Vagina (tissue), 2 donors: ENCODE measurements at places on chromosomes 6 and 20.

DNA sequence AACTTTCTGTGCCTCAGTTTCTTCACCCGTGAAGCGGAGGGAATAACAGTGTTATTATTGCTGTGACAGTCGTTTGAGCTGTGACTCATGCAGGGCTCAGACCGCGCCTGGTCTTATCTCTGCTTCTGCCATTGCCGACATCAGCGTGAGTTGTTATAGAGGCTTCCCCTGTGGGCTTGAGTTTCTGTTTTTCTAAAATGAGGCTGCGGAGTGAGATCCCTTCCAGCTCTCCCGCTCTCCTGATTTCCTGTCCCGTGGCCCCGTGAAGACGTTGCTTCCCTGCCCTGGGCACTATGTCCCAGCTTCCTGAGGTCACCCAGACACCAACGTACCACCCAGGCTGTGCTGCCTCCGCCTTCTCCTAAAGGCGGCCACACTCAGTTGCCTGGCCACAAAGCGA lies 278.5 kb downstream of the BMP7 start:
- no peak for DNase-seq

- no peak for DNase-seq
Observed at GRCh38 chr6:89977808-89978748, 83.8 kb downstream of the GJA10 start.

- DNase-seq = no peak
Observed at GRCh38 chr6:108653949-108654348, 93.2 kb downstream of the FOXO3 start.

DNA sequence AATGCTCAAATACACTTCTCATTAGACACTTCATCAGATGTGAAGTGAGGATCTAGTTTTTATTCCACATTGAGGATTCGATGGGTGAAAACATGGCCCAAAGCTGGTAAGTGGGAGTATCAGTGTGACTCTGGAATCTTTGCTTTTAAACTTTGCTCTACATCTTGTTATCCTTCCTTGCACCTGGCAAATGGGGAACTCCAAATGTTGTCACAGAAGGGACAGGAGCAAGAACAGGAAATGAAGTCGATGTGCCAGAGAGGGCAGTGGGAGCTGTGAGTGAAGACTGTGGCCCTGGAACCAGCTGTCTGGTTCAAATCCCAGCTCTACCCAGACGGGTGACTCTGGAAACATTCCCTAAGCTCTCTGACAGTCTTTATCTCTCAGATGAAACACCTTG lies 86.7 kb upstream of the AGPAT4 start:
- no peak for DNase-seq

DNA sequence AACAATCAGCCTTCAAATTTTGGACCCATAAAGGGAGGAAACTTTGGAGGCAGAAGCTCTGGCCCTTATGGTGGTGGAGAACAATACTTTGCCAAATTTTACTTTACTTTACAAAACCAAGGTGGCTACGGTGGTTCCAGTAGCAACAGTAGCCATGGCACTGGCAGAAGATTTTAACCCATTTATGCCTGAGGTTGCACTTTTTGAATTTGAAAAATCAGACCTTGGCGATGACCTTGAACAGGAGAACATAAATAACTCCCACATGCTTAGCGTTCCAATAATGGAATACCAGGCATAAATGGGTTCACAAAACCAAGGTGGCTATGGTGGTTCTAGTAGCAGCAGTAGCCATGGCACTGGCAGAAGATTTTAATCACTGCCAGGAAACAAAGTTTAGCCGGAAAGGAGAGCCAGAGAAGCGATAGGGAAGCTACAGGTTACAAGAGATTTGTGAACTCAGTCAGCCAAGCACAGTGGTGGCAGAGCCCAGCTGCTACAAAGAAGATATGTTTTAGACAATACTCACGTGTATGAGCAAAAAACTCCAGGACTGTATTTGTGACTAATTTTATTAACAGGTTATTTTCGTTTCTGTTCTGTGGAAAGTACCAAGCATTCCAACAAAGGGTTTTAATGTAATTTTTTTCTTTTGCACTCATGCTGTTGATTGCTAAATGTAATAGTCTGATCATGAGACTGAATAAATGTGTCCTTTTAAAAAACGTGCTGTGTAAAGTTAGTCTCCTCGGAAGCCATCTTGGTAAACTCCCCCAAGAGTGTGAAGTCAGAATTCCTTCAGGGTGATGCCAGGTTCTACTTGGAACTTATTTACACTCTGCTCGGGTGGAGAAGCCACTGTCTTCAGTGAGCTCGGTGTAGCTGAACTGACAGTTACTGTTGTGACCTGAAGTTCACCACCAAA lies 6.7 kb downstream of the SFT2D1 start:
- DNase-seq = no peak

DNA sequence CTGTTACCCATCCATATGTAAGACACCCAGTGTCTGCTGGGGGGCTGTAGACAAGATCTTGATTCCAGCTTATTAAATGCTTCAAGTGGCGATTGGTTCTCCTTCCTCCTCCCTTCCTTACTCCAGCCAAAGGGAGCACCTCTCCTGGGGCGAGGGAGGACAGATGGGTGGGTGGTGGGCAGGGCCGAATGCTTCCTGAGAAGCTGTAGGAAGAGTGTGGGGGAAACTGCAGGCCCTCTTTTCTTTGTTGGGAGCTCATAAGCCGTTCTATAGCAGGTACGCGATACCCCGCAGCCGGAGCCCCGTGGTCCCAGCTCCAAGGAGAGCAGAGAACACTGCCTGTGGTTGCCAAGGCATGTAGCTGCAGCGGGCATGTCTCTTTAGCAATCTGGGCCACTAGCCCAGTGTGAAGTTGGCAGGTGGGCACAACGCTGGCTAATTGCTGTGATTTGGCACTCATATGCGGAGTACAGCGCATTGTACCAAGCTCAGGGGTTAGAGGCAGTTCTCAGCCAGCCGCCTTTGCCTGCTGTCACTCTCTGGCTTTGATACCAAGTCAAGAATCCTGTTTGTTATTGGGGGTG lies 14.7 kb upstream of the KCNG1 start:
- no peak for DNase-seq
